Activated CD4-positive, alpha-beta T cell treated with anti-CD3 and anti-CD28 coated beads for 36 hours (primary cell): ENCODE measurements at places on chromosomes 4 and X. TPM values are rescaled to one million over a fixed set of nuclear protein-coding genes. Genes with fewer than 3 reads are reported as not detected.

Gene ASIC5
- not detected for total RNA-seq

Gene ITM2A
- total RNA-seq, result 89.0 TPM

Gene DGAT2L6
- total RNA-seq, result not detected

Gene PRDM8
- 1.4 TPM for total RNA-seq

Gene TRPC5OS
- total RNA-seq, result not detected

Gene ZNF141
- 26.5 TPM for total RNA-seq

Gene CCSER1
- total RNA-seq, result not detected

Gene FRAS1
- total RNA-seq, result not detected

Gene GAGE2A
- not detected for total RNA-seq

Gene CLRN2
- not detected for total RNA-seq

Gene IL2
- total RNA-seq, result 168 TPM

Gene PPEF2
- 0.14 TPM for total RNA-seq

Gene NCBP2L
- total RNA-seq, result not detected

Gene TMEM35A
- not detected for total RNA-seq

DNA sequence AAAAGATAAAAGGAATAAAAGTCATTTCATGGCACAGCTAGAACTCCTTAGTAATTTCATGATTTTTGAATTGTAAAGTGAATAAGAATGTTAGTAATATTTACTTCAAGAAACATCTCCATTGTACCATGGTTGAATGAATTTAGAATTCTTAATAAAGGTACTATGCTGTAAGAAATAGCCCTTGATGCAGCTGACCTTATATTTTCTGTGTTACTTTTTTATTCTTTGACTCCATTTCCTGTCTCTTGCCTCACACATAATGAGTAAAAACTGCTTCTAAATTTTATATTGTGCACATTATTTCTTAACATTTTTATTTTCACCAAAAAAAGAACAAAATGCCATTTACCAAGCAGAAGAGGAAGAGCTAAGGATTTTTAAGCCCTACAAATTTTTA lies 81.9 kb upstream of the PDHA2 start:
- DNase-seq, result no peak
- H3K27ac ChIP-seq, result no peak overlapping the region
- no peak overlapping the region for H3K4me3 ChIP-seq
- H3K36me3 ChIP-seq, result no peaks in the 10 kb centered on the region

DNA sequence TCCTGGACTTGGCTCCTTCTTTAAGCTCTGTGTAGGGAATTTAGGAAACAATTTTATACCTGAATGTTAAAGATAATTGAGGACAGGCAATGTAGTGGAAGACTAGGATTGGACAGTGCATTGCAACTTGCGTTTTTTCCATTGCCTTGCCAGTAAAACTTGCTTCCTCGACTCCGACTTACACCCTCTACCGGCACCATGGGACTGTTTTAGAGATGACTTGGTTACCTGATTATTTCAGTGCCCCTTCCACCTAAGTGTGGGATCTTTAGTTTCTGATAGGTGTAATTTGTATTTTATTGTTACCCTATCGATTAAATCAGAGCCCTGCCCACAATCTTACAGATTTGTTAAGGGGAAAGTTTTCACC lies 1.2 kb downstream of the PRPS1 start:
- peaks cover 27% of the 10 kb centered on the region for H3K4me1 ChIP-seq
- H3K27ac ChIP-seq, result peak overlapping the region; percentile 93
- H3K27me3 ChIP-seq, result no peaks in the 10 kb centered on the region
- DNase-seq, result peak; percentile 19
- peak overlapping the region; percentile 89 for H3K4me3 ChIP-seq
- H3K36me3 ChIP-seq, result peaks cover 9% of the 10 kb centered on the region

- no peaks in the 10 kb centered on the region for H3K4me1 ChIP-seq
- no peaks in the 10 kb centered on the region for H3K27me3 ChIP-seq
- H3K36me3 ChIP-seq, result no peaks in the 10 kb centered on the region
- no peak overlapping the region for H3K27ac ChIP-seq
- H3K4me3 ChIP-seq, result no peak overlapping the region
- DNase-seq, result no peak
Observed at GRCh38 chrX:129323115-129323514, 200.2 kb downstream of the SMARCA1 start.

DNA sequence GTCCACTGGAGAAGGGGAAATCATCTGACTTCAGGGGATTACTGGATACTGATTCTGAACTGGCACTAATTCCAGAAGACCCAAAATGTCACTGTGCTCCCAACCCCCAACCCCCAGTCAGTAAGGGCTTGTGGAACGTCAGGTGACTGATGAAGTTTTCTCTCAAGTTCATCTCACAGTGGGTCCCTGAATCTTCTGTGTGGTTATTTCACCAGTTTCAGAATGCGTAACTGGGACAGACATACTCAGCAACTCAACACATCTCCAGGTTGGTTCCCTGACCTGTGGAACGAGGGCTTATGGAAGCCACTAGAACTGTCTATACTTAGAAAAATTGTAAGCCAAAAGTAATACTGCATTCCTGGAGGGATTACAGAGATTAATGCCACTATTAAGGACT lies 45.3 kb downstream of the DDX60L start:
- H3K27ac ChIP-seq, result no peak overlapping the region
- no peak overlapping the region for H3K4me3 ChIP-seq
- DNase-seq, result no peak
- H3K27me3 ChIP-seq, result no peaks in the 10 kb centered on the region
- peaks cover 13% of the 10 kb centered on the region for H3K4me1 ChIP-seq
- peaks cover 18% of the 10 kb centered on the region for H3K36me3 ChIP-seq

GRCh38 chrX:136810493-136810892 lies 29.8 kb upstream of the ARHGEF6 start:
- peaks cover 8% of the 10 kb centered on the region for H3K4me1 ChIP-seq
- no peak overlapping the region for H3K27ac ChIP-seq
- no peak for DNase-seq
- H3K27me3 ChIP-seq, result no peaks in the 10 kb centered on the region
- no peak overlapping the region for H3K4me3 ChIP-seq

- H3K4me1 ChIP-seq, result no peaks in the 10 kb centered on the region
- no peak for DNase-seq
- no peak overlapping the region for H3K4me3 ChIP-seq
- H3K27me3 ChIP-seq, result no peaks in the 10 kb centered on the region
Observed at GRCh38 chr4:153327247-153327646, 17.2 kb upstream of the MND1 start.

GRCh38 chrX:148913971-148914370 lies 413.6 kb downstream of the AFF2 start:
- H3K36me3 ChIP-seq, result no peaks in the 10 kb centered on the region
- H3K4me3 ChIP-seq, result no peak overlapping the region
- no peaks in the 10 kb centered on the region for H3K27me3 ChIP-seq
- no peaks in the 10 kb centered on the region for H3K4me1 ChIP-seq

GRCh38 chrX:148947399-148947975 lies 447.1 kb downstream of the AFF2 start:
- H3K27me3 ChIP-seq, result no peaks in the 10 kb centered on the region
- H3K27ac ChIP-seq, result no peak overlapping the region
- no peak for DNase-seq
- H3K4me3 ChIP-seq, result no peak overlapping the region
- H3K36me3 ChIP-seq, result no peaks in the 10 kb centered on the region

GRCh38 chrX:68147848-68148247 lies 285.4 kb downstream of the OPHN1 start:
- no peak for DNase-seq
- H3K36me3 ChIP-seq, result no peaks in the 10 kb centered on the region
- no peak overlapping the region for H3K4me3 ChIP-seq
- H3K27me3 ChIP-seq, result no peaks in the 10 kb centered on the region

GRCh38 chr4:178745203-178745602 lies 1303.0 kb upstream of the AGA start:
- H3K27ac ChIP-seq, result no peak overlapping the region
- H3K4me3 ChIP-seq, result no peak overlapping the region
- H3K36me3 ChIP-seq, result no peaks in the 10 kb centered on the region
- H3K4me1 ChIP-seq, result no peaks in the 10 kb centered on the region
- no peak for DNase-seq

GRCh38 chr4:128715616-128716015 lies 93.9 kb upstream of the JADE1 start:
- DNase-seq, result no peak
- no peak overlapping the region for H3K4me3 ChIP-seq
- no peaks in the 10 kb centered on the region for H3K36me3 ChIP-seq
- H3K27me3 ChIP-seq, result no peaks in the 10 kb centered on the region
- H3K27ac ChIP-seq, result no peak overlapping the region

- no peaks in the 10 kb centered on the region for H3K36me3 ChIP-seq
- H3K4me3 ChIP-seq, result no peak overlapping the region
- H3K27me3 ChIP-seq, result no peaks in the 10 kb centered on the region
- no peaks in the 10 kb centered on the region for H3K4me1 ChIP-seq
- no peak overlapping the region for H3K27ac ChIP-seq
- DNase-seq, result no peak
Observed at GRCh38 chr4:12146339-12146738, 717.6 kb upstream of the HS3ST1 start.

DNA sequence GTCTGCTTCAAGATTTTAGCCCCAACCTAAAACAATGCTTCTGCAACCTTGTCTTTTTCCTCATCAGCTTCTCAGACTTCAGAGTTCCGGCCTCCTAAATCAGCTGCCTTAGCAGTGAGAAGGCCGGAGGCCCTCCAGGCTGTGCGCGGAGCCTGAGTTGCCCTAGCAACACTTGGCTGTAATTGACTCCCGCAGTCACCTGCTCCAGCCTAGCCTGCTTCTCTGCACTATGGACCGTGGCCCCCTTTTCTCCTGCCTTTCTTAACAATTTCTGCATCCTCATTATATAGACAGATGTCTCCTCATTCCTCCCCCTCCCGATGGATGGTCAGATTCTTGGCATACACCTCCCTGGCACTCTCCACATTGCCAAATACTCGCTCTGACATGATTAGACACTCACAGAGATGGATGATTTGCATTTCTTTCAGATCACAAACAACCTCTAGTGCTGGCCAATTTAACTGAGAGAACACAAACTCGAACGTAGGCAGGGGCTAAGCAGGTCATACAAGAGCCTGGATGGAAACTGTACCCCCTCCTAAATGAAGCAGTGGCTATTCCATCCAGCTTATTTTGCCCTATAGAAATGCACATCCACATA lies 9.5 kb upstream of the HUWE1 start:
- H3K4me1 ChIP-seq, result peaks cover 16% of the 10 kb centered on the region
- no peak overlapping the region for H3K4me3 ChIP-seq
- no peaks in the 10 kb centered on the region for H3K27me3 ChIP-seq
- DNase-seq, result no peak

DNA sequence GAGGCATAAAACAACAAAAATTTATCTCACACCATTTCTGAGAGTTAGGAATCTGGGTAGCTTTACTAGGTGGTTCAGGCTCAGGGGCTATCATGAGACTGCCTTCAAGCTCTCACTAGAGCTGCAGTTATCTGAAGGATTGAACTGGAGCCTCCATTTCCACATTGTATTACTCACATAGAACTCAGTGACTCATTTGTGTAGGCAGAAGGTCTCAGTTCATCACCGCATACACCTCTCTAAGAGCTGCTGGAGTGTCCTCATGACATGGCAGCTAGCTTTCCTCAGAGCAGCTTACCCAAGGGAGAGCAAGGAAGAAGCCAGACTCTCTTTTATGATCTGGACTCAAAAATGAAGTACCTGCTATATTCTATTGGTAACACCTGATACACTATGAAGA lies 389.2 kb downstream of the IQCM start:
- H3K27me3 ChIP-seq, result no peaks in the 10 kb centered on the region
- DNase-seq, result no peak
- no peak overlapping the region for H3K27ac ChIP-seq
- no peaks in the 10 kb centered on the region for H3K4me1 ChIP-seq
- H3K36me3 ChIP-seq, result no peaks in the 10 kb centered on the region

GRCh38 chrX:26889574-26889973 lies 573.6 kb downstream of the PPP4R3C start:
- H3K27ac ChIP-seq, result no peak overlapping the region
- no peak overlapping the region for H3K4me3 ChIP-seq
- no peaks in the 10 kb centered on the region for H3K36me3 ChIP-seq
- no peak for DNase-seq
- H3K27me3 ChIP-seq, result no peaks in the 10 kb centered on the region
- H3K4me1 ChIP-seq, result no peaks in the 10 kb centered on the region

- H3K27ac ChIP-seq, result no peak overlapping the region
- no peak overlapping the region for H3K4me3 ChIP-seq
- peaks cover 24% of the 10 kb centered on the region for H3K4me1 ChIP-seq
- H3K27me3 ChIP-seq, result no peaks in the 10 kb centered on the region
Observed at GRCh38 chr4:120071192-120071795, 4.6 kb upstream of the MAD2L1 start.

DNA sequence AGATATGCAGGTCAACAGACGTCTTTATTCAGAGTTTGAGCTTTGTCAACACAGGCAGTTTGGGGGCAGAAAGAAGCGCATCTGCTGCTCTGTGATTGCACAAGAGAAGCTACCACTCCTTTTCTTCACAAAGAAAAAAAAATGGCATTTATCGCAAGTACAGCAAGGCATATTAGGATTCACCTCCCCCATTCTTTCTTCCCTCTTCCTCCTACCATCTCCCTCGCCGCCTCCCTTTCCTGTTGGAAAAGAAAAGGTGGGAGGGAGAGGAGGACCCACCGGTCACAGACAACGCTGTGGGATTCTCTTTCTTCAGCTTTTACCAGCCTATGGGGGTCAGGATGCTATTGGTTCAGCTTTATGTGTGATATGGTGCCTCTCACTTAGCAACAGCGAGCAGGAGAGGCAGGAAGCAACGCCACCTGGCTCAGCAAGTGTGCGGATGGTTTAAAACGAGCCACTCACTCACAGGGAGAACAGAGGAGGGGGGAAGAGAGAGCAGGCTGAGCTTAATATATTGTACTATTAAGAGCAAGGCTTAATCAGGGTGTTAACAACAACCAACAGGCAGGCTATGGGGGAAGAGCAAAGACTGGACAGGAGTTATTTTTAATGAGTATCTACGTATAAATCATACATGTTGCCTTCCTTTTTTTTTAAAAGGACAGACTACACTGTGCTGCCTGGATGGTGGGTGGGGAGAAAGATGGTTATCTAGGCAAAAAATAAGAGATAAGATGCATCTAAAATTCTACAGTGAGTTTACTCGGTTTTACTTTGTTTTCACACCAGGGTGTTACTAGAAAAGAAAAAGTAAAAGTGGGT lies 104.7 kb downstream of the MAML3 start:
- no peaks in the 10 kb centered on the region for H3K36me3 ChIP-seq
- peaks cover 8% of the 10 kb centered on the region for H3K27me3 ChIP-seq
- peak; percentile 71 for DNase-seq

- no peak overlapping the region for H3K4me3 ChIP-seq
- DNase-seq, result no peak
- no peaks in the 10 kb centered on the region for H3K36me3 ChIP-seq
Observed at GRCh38 chr4:56840559-56840958, 19.1 kb upstream of the SPINK2 start.

GRCh38 chr4:70925418-70925817 lies 23.2 kb downstream of the MOB1B start:
- DNase-seq, result no peak
- no peak overlapping the region for H3K4me3 ChIP-seq
- H3K27me3 ChIP-seq, result no peaks in the 10 kb centered on the region

- no peak overlapping the region for H3K27ac ChIP-seq
- H3K36me3 ChIP-seq, result no peaks in the 10 kb centered on the region
- peak overlapping the region; percentile 67 for H3K4me3 ChIP-seq
Observed at GRCh38 chr4:154492288-154492687, 689 bp upstream of the DCHS2 start.
